ENCODE measurements at places on chromosomes 1 and 21. TPM values are rescaled to one million over a fixed set of nuclear protein-coding genes. Genes with fewer than 3 reads are reported as not detected.

FAM72C gene
- total RNA-seq, result 16.9 TPM

SMAP2 gene
- total RNA-seq, result 157 TPM

EFNA1 gene
- 0.24 TPM for total RNA-seq

SPATA1 gene
- 0.98 TPM for total RNA-seq

NES gene
- total RNA-seq, result 0.05 TPM

ANGPTL7 gene
- not detected for total RNA-seq

OLIG1 gene
- total RNA-seq, result not detected

DNA sequence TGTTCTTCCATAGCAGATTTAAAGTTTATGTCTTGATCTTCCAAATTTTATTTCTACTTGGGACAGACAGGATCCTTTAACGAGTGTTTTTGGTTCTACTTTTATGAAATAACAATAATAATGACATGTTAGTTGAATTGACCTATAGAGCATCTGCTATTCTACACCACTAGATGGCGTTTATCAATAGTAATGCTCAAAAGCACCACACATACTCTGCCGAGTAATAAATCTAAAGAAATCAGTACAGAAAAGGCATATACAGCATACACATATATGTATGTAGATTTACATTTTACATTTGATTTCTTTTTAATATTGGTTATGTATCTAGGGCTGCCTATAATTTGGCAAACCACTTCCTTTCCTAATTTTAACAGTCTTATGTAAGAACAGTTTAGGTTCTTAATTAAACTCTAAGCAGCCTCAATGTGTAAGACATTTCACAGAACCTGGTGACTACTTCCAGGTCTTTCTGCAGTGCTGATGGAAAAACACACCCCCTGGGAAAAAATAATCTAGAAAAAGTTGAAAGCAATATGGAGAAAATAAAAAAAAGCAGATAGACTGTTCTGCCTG, 5.9 kb upstream of the SIPA1L2 start:
- no peak for DNase-seq

- no peak for DNase-seq
These were observed 13.0 kb downstream of the IFI6 start for GRCh38 chr1:27658951-27659496.

- peak; percentile 67 for DNase-seq
These were observed 551 bp downstream of the ZRANB2 start for GRCh38 chr1:71080230-71080738.

DNA sequence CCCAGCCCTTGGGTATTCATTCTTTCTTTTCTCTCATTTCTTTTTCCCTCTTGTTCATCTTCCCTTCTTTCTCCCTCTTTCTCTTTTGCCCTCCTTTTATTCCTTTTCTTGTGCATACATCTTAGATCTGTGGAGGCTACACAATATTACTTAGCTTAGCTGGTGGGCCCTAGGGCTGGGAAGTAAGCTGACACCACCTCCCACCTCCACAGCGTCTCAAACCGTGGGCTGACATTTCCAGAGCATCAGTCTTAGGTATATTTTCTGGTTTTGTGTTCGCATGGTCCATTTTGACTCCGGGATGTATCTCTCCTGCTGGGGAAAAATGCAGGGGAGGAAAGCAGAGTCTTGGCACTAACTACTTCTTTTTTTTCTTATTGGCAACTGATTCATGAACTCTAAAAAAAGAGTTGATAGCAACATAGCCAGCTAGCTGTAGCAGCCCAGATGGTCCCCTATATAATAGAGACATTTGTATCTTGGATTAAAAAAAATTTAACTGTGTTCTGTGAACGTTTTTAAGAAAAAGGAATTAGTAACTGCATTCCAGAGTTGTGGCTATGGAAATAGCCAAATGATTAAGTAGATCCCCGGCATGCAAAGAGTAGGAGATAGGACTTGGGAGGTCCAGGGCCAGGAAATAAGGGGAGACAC, 15.5 kb downstream of the CNIH3 start:
- DNase-seq, result no peak

DNA sequence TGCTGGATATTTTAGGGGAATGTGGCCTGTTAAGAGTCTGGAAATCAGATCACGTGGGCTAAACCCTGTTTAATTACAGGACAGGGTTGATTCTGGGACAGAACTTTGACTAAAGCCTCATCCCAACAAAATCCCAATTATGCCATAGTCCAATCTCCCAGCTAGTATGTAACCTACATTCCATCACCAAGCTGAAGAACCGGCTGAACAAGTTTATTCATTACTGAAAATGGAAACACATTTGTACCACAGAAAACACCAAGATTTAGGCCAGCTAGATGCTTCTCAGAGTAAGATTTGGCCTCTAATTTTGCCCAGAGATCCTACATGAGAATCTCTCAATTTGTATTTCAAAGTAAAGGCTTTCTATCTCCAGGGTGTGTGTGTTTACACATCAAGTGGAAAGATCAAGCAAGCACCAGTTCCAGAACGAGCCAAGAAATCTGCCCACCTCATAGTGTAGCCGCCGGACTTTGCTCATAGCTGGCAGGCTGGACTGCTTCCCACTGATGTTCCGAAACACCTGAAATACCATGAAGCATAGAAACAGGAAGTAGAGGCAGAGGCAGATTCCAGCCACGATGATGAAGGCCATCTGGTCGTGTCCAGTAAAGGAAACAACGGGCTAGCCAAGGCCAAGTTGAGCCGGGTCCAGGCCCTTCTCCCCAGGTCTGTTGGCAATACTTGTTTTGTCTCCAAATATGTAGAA, 86.8 kb downstream of the WLS start:
- no peak for DNase-seq

DNA sequence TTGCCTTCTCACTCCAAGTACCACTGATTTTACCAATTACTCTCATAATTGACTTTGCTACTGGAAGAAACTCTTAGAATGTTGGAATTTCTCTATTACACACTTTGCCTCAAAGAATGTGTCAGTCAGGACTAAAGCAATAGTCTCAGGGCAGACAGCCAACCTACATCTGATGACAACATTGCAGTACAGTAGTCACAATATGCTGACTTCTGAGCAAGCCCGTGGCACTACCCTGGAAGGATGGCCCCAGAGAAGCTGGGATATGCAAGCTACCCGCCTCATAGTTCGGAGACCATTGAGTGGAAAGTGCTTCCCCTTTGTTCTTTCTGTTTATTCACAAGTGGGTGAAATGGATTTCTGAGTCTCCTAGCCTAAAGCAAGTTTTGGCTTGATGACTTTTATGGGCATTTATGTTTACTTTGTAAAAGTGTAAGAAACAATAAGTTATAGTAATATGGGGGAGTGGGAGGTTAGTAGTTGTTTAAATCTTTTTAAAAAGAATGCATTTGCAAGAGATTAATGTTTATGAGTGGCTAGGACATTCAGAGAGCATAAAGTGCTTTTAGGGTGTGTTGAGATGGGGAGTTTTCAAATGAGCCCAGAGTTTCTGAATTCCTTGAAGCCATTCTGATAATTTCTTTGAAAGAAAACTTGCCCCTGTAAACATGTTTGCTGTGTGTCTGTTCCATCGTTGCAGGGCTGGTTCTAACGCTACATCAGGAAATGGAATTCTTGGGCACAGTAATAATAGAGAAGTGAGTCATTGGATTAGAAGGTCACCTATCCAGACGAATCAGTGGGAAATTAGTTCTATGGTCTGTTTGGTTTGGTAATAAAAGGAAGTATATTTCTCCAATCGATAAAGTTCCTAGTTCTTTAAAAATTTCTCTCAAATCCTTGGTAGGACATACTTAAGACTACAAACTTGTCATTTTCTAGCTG, 63.8 kb downstream of the LMO4 start:
- peak; percentile 39 for DNase-seq

- DNase-seq, result no peak
These were observed 1.1 kb downstream of the IL24 start for GRCh38 chr1:206898089-206898914.

GRCh38 chr1:121558514-121558913, 373.7 kb downstream of the SRGAP2C start:
- DNase-seq, result no peak

- no peak for DNase-seq
These were observed 109.9 kb upstream of the IFFO2 start for GRCh38 chr1:19066248-19066873.

- DNase-seq, result no peak
These were observed 228.8 kb downstream of the CAMTA1 start for GRCh38 chr1:7013833-7014639.

DNA sequence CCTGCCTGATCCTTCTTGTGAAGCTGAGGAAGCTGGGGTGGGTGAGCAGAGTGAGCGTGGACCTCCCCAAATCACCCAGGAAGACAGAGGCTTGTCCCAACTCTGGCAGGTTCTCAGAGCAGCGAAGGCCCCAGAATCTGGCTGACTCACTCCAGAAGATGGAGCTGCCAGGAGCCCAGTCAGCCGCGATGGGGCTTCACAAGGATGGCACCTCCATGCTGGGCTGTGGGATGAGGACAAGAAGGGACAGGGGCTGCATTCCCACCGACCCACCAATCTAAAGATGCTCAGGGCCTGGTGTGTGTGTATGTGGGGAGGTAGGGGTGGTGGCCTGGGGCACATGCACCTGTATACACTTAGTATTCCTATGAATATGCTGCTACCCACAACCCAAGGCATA, 52.9 kb downstream of the ATP1A1 start:
- DNase-seq, result no peak

DNA sequence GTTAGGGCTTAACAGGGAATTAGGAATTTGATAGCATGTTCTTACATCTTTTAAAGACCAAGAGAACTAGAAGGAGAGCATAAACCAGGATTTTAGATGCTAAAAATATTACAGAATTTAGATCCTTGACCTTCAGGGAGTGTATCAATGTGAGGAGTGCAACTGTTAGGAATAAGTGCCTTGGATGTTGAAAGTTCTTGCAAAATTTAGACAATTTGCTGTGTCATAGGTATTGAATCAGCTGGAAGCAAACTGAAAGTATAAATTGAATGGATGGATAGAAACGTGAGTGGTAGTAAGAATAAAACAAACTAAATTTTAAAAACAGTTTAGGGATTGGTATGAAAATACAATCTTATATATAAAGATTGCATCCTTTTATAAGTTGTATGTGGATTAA, 27.7 kb downstream of the PPP1R12B start:
- DNase-seq, result no peak

DNA sequence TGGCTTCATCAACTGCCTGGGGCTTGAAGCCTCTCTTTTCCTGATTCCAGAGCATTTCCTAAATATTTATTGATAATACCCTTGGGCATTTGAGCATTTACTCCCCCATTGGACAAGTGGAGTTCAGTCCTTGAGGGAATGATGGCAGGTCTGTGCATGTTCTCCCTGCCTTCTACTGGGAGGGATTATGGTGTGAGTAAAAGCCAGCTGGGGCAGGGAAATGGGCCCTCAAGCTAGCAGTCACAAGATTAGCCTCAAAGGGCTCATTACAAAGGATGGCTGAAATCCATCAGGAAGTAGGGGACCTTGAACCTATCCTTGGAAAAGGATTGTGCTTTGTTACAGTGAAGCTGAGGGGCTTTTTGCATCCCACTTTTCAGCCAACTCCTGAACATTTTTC, 24.2 kb upstream of the OSBPL9 start:
- DNase-seq, result no peak

DNA sequence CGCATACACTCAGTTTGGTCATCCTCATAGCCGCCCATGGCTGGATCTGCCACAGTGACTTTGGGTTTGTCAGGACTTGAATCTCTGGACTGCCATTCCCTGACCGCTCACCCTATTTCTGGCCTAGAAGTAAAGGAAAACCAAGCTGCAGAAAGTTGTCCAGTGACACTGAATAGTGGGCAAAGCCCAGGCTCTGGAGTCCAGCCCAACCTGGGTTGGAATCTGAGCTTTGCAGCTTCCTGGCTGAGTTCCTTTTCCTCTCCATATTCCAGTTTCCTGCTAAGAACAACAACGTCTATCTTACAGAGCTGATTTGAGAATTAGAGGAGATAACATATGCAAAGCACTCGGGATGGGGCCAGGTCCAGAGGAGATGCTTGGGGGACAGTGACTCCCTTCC, 15.6 kb upstream of the EIF4G3 start:
- no peak for DNase-seq

DNA sequence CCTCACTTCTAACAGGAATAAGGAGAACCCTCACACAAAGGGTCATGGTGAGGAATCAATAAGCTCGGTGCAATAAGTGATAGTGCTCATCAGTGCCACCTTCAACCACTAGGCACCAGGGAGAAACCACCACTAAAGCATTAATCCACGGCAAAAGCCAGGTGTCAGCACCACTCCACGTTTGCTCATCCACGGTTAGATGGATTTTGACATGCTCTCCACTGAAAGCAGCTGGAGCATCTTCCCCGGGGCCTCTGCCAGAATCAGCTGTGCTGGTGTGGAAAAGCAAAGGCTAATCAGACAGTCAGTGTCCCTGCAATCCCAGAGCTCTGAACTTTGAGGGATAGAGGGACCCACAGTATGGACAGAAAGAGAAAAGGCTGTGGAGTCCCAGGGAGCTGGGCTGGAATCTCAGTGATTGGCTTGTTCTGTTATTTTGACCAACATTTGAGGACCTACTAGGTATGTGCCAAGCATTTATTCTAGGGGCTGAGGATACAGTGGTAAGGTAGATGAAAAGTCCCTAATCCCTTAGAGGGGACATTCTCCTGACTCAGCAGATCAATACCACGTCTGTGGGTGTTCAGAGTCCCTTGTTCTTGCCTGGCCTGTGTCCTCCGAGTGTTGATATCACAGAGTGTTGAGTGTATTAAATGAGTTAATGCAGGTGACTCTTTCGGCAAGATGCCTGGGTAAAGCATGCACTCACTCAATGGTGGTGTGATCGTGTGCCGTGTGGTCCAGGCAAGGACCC, 41.3 kb downstream of the FHAD1 start:
- DNase-seq, result no peak

DNA sequence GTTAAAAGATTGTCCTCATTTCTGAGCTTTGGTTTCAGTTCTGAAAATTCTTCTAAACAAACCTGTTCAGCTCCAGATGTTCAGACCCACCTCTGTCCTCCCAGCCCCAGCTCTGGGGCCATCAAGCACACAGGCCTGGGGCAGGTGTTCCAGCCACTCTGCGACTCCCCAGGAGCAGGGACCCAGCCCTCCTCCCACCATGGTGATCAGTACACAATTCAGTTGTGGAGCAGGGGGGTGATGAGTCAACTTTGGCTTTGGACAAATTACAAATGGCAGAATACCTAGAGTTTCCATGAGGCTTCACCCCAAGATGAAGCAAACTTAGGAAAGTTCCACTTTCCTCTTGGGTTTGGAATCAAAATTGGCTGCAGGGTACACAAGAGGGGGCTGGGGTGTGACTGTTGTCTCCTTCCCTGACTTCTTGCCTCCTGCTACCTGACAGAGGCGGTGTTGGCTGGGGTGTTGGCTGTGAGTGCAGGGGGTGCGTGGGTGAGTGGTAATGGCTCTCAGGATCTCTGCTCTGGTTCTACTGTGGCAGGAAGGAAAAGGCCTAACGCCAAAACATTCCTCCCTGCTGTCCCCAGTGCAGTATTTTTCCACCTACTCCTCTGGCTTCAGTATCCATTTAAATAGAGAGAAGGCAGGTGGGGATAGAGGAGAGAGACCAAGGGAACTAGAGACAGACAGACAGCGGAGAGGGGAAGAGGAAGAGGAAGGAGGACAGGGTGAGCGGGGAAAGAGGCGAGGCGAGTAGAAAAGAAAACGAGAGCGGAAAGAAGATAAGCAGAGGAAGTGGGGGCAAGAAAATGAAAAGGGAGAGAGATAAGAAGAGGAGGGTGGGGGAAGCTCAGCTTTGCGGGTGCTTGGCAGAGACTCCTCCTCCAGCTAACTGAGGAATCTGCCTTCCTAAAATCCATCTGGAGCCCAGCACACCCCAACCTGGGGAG, 20.6 kb upstream of the LRRN2 start:
- DNase-seq, result no peak
